ENCODE measurements at places on chromosomes 4 and X.

DNA sequence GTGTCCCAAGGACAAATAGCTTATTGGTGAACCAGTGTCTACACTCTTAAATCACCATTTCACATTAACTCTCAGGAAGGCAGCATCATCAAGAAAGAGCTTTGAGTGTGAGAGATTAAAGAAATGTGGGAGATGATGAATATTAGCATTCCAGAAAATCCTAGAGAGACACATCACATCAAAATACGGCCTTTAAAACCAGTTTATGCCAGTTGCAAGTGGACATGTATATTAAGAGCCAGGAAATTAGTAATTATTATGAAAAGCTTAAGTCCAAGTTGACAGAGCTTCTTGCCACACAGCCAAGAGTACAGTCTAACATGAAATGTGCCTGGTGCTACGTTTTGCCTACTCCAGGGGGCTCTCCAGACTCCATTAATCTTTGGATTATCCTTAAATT lies 503.0 kb upstream of the BOD1L1 start:
- no peak for DNase-seq

- no peak for DNase-seq
Measured at GRCh38 chrX:15976396-15976795, 121.8 kb upstream of the AP1S2 start.

DNA sequence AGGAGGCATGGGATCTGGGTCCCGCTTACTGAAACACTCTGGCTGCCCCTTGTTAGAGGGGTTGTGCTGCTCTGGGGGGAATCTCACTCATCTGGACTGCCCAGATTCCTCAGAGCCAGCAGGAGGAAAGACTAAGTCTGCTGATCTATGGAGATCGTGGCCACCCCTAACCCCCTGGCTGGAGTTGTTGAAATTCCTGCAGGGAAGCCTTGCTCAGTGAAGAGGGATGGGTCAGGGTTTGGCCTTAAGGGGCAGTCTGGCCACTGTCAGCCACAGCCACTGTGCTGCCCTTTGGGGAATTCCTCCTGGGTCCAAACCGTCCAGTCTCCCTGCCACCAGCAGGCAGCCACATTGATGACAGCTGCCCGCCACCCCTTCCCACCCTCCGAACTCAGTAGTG lies 362.0 kb upstream of the AMOT start:
- DNase-seq = no peak

- DNase-seq = no peak
Measured at GRCh38 chr4:14810568-14810967, 191.7 kb upstream of the CPEB2 start.

GRCh38 chrX:70289793-70290770 lies at the start of the genes KIF4A and PDZD11:
TSS of gene KIF4A (plus strand) at chrX:70290104. CDS start at chrX:70290459, 355 bp downstream.
TSS of gene PDZD11 (minus strand) at chrX:70289927. CDS start at chrX:70289341, 586 bp downstream.
- peak; percentile 81 for DNase-seq

- no peak for DNase-seq
Measured at GRCh38 chr4:141660880-141661279, 24.5 kb downstream of the IL15 start.

GRCh38 chr4:100294356-100294755 lies 104.1 kb upstream of the DDIT4L start:
- no peak for DNase-seq

DNA sequence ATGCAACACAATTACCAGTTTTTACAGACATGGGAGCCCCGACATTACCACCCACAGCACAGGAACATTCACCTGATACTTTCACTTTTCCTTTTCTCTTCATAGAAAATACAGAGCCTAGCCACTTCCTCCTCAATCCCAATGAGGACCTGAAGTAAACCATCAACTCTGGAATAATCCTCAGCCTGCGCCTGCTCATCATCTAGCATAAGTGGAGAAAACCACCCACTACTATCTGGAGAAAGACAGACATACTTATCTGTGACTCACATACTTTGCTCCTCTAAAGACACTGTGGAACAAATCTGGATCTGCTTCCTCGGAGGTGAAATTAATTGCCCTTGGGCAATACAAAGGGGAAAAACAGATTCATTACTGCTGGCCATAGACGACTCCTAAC lies 47.8 kb downstream of the ZCCHC13 start:
- DNase-seq = no peak

GRCh38 chr4:116099596-116099995 lies 985.8 kb downstream of the TRAM1L1 start:
- no peak for DNase-seq

GRCh38 chr4:163280703-163281519 lies 51.5 kb downstream of the NPY1R start:
- DNase-seq = no peak

GRCh38 chr4:150960818-150961217 lies 54.3 kb downstream of the LRBA start:
- DNase-seq = peak; percentile 37

- DNase-seq = no peak
Measured at GRCh38 chrX:22155126-22155525, 117.6 kb upstream of the CBLL2 start.

GRCh38 chrX:21926527-21927278 lies 13.8 kb upstream of the SMS start:
- no peak for DNase-seq

- DNase-seq = no peak
Measured at GRCh38 chrX:155874571-155875244, 6.4 kb upstream of the VAMP7 start.

DNA sequence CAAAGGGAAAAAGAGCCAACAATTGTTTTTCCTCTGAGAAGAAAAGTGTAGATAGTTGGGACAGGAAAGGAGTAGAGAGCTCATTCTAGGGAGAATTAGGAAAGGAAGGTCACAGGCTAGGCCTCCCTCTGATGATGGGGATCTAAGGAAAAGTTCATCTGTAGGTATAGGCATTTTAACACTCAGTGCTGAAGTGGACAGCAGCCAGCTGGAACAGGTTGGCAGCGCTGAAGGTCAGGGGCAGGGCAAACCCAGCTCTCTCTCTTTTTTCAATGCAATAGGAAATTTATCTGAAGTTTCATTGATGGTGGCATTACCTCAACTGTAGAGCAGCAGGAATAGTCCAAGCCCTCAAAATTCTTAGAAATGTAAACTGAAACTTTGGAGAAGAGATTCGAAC lies 98.5 kb upstream of the ETNPPL start:
- no peak for DNase-seq

GRCh38 chr4:111717921-111718320 lies 427.3 kb upstream of the FAM241A start:
- DNase-seq = no peak

GRCh38 chr4:140249351-140249750 lies 95.4 kb upstream of the MAML3 start:
- no peak for DNase-seq

GRCh38 chr4:83454686-83455085 lies 937 bp downstream of the HELQ start:
- no peak for DNase-seq

- peak; percentile 4 for DNase-seq
Measured at GRCh38 chrX:109475174-109475891, 6.6 kb downstream of the GUCY2F start.

- DNase-seq = no peak
Measured at GRCh38 chrX:135000516-135000915, 9.7 kb downstream of the SMIM10 start.

DNA sequence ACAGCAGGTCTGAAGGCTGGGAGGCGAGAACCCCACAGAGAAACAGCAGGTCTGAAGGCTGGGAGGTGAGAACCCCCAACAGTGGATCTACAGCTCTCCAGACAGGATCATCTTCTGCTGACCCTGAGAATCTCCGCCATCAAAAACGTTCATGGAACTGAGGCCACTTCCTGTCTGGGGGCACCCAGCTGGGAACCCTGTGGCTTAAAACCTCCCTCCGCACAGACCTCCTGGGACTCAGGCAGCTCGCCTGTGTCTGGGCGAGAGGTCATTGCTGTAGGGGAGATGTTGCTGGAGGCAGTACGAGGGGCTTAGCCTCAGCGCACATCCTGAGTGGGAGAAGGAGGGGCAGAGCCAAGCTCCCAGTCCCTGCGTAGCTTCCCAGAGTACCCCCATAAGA lies 15.1 kb upstream of the CLDN24 start:
- no peak for DNase-seq

- no peak for DNase-seq
Measured at GRCh38 chr4:114249561-114249960, 270.1 kb upstream of the ARSJ start.

- no peak for DNase-seq
Measured at GRCh38 chr4:183118585-183118984, 19.5 kb downstream of the WWC2 start.

- no peak for DNase-seq
Measured at GRCh38 chrX:86829786-86830185, 681.5 kb downstream of the DACH2 start.

GRCh38 chrX:96140796-96141195 lies 543.8 kb upstream of the DIAPH2 start:
- DNase-seq = no peak

- DNase-seq = no peak
Measured at GRCh38 chr4:22531311-22532019, 15.6 kb upstream of the ADGRA3 start.

DNA sequence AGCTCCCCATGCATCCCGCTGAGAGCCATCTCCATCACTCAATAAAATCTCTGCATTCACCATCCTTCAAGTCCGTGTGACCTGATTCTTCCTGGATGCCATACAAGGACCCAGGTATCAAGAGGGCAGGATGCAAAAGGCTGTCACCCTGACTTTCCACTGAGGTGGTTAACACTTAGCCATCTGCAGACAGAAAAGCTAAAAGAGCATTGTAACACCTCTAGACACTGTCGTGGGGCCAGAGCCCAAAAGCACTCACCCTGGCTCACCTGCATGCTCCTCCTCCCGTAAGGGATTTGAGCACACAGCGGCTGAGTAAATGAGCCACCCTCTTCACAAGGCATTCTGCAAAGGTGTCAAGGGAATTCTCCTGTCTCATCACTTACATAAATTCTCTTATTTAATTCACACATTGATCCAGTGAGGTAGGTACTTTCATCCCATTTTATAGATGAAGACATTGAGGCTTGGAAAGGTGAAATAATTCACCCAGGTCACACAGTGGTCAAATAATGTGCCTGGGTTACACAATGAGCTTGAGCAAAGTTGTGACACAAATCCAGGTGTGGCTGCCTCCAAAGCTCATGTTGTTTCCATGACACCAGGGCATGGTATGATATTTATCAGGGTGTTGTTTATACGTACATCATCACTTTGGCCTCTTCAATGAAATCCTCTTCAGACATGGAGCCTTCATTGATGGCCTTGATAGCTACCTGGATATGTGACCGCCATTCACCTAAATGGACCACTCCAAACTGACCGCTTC lies 48.0 kb downstream of the TXK start:
- no peak for DNase-seq

- no peak for DNase-seq
Measured at GRCh38 chr4:4417886-4418285, 31.0 kb downstream of the NSG1 start.

GRCh38 chr4:26509681-26510333 lies 19.5 kb upstream of the CCKAR start:
- DNase-seq = no peak

All from stimulated activated naive CD8-positive, alpha-beta T cell treated with anti-CD3 and anti-CD28 coated beads, Interleukin-15, Interleukin-2, amounts not matched to agents 100 U/mL and 50 U/mL, for 24 hours (primary cell).